HuH-7 (cell line): ENCODE measurements at places on chromosomes 2 and 18.

GRCh38 chr2:191246820-191247380 is 1.7 kb downstream of the MYO1B start:
- DNase-seq: no peak

- no peak for DNase-seq
These were observed 54.0 kb downstream of the GATA6 start for GRCh38 chr18:22223254-22223964.

GRCh38 chr2:72141881-72142451 is 5.7 kb downstream of the CYP26B1 start:
- DNase-seq: no peak

DNA sequence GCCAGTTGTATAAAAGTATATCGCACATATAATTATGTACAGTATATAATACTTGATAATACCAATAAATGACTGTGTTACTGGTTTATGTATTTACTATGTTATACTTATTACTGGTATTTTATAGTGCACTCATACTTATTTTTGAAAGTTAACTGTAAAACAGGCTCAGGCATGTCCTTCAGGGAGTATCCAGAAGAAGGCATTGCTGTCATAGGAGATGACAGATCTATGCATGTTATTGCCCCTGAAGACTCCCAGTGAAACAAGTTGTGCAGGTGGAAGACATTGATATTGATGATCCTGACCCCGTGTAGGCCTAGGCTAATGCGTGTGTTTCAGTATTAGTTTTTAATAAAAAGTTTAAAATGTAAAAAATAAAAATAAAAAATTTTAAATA is 20.3 kb upstream of the ASXL3 start:
- DNase-seq: no peak

GRCh38 chr2:40431600-40431955 is 20.3 kb downstream of the SLC8A1 start:
- DNase-seq: no peak

DNA sequence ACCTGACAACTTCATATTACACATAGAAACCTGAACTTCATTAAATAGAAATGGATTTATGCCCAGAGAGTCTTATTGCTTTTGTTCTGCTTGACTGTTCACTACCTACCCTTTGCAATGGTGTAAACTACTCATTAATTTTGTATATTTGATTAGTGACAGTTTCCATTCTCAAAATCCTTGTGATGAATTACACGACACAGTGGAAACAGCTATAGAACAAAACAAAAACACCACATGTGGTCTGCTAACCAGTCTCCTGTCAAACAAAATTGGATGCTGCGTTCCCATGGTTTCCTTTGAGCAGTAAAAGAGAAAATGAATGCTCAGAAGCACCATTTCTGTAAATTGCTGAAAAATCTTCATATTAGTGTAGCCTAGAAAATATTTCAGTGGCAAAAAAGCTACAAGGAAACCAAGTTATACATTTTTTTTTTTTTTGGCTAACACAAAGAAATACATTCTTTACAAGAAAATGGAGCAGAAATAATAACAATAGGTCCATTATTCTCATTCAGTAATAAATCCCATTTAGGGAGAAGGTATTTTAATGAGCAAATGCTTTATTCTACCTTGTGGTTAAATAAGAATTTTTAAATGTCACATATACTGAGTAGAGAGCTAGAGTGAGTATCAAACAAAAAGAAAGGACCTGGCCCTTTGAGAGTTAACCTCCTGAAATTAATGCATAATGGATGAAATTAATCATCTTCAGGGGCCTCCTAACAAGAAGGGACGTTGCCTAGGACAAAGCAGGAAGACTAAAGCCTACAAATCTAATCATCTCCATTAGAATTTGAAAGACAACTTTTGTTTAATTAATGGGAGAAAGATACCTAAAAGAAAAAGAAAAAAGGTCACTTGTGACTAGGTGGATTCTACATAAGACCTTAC is 355.1 kb upstream of the ZC3H15 start:
- DNase-seq: no peak

DNA sequence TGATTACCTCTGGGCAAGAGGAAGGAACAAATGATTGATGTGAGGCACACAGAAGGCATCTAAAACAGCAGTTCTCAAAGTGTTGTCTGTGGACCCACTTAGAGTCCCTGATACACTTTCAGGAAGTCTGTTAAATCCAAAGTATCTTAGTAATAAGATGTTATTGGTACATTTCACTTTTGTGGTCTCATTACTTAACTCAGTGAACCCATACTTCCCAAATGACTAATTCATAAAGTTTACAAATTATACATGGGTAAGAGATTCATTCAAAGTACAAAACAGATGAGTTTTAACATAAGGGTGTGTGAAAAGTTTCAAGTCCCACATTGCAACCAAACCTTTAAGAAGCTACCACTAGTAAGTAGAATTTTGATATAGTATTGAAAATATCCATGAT is 440.5 kb downstream of the NUP35 start:
- no peak for DNase-seq

GRCh38 chr2:239143858-239144712 is 256.7 kb downstream of the HDAC4 start:
- peak; percentile 82 for DNase-seq

- DNase-seq: no peak
These were observed 29.3 kb downstream of the ANKMY1 start for GRCh38 chr2:240528406-240529040.
